ENCODE measurements at places on chromosomes 4 and X.

DNA sequence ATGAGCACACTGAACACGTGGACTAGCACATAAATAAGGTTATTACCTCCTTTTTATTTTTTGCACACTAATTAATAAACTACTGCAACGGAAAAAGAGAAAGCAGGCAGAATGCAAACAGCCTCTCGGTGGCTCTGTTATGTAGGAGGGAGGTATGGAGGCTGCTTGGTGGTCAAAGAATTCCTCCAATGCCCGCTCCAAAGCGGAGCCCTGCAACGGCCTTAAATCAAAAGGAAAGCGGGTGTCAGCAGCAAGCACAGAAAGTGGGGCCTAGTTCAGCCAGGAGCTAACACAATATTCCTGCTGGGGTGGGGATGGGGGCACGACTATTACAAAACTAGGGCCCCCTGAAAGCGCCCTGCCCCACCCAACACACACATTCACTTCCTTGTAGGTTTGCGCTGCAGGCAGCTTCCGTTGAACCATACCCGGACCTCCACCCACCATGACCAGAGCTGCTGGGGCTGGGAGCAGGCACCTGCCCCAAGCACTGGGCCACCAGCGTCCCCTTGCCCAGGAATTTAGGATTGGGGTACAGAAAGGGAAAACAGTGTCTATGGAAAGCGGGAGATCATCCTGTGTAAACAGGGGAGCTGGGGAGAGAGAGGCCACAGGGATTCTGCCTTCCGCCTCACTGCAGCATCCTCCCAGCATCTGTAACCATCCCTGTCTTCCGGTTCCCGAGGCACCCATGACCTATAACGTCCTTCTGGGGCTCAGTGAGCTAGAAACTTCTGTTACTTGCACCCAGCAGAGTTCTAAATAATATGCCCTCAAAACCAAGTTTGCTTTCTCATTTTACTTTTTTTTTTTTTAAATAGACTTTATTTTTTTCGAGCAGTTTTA is 57.1 kb upstream of the DDX3X start:
- no peak for DNase-seq

GRCh38 chr4:74096265-74096980 is 2.6 kb downstream of the CXCL2 start:
- DNase-seq, result no peak

DNA sequence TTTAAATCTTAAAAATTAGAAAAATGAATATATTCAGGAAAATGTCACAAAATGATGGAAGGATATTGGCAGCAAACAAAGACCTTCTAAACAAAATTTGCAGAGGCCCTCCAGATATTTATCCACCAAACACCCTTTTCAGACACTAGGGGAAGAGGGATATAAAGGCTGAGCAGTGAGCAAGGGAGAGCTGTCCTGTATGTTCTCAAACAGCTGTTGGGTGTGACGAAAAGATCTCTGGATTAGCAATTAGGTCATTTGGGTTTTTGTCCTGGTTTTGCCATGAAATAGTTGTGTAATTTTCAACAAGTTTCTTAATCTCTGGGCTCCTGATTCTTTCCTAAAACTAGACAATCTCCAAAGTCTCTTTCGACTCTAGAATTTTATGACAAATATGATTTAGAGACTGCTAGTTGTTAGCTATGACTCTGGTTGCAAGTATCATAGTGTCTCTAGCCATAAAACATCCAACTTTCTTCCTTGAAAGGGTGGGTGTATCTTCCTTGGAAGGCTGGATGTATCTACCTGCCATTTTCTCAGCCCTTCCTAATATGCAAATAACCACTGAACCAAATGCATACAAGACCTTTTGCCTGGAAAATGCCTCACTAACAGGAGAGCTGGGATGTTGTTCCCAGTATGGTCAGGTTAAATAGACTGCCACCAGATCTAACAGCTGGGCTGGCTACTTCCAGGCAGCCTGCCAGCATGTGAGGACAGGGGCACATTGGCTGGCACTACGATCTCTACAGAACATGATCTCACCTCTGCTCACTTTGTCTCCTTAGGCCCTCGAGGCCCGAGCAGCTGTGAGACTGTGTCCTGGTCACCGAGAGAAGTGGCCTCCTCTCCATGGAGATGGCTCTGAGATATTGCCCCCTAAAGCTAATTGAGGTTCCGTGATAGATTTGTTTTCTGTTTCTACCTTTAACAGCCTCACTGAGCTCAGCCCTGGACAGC is 225.5 kb upstream of the JADE1 start:
- DNase-seq, result no peak

GRCh38 chr4:82543131-82543530 is 18.7 kb downstream of the TMEM150C start:
- no peak for DNase-seq

DNA sequence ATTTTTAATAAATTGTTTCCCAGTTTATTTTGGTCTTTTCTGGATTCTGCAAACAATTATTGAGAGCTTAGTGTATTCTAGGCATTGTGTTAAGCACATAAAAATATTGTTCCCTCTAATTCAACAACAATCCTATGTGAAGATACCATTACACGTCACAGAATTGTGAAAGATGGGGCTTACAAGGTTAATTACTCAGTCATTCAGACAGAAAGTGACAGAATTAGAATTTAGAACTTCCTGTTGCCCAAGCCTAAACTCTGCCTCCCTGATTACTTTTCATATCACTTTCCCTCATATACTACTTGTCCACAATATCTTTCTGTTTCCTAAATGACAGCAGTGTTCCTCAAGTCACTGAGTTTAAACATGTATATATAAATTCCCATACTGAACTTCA is 186.7 kb upstream of the VEGFC start:
- DNase-seq, result no peak
